Stimulated activated CD4-positive, alpha-beta T cell treated with anti-CD3 and anti-CD28 coated beads, Interleukin-1b, Interleukin-23, amount 100 ng/mL, for 1 hour (primary cell): ENCODE measurements at places on chromosomes 1 and 21.

DNA sequence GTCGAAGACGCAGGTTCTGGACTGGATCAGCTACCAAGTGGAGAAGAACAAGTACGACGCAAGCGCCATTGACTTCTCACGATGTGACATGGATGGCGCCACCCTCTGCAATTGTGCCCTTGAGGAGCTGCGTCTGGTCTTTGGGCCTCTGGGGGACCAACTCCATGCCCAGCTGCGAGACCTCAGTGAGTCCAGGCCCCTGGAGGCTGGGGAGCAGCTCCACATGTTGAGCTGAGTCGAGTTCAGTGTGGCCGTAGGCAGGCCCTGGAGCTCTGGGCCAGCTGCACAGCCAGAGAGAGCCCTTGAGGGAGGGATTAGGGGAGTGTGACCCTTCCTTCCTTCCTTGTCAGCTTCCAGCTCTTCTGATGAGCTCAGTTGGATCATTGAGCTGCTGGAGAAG lies 1.6 kb downstream of the ELF3 start:
- no peak for DNase-seq

DNA sequence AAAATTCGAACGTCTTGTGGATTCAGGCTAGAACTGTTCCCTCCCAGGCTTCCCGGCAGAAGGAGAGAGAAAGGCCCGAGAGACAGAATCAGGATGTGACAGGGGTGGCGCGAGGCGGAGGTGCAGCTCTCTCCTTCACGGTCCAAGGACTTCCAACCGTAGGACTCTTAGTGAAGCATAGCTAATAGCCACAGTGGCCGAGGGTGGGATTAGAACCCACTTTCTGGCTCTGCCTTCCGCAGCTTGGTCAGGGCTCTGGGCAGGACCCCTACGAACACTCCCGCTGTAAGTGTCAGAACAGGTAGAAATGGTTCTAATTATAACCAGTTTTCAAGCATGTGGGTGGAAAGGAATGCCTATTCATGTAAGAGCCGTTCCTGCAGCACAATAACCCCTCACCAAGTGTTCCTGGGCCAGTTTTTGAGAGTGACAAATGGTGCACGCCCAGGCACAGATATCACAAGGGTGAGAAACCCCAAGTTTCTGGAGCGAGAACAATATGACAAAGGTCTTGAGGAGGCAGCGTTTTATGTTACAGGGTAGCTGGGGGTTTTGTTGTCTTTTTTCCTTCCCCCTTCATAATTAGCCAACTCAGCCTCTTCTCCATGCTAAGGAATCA lies 86.4 kb downstream of the SYF2 start:
- DNase-seq, result no peak

DNA sequence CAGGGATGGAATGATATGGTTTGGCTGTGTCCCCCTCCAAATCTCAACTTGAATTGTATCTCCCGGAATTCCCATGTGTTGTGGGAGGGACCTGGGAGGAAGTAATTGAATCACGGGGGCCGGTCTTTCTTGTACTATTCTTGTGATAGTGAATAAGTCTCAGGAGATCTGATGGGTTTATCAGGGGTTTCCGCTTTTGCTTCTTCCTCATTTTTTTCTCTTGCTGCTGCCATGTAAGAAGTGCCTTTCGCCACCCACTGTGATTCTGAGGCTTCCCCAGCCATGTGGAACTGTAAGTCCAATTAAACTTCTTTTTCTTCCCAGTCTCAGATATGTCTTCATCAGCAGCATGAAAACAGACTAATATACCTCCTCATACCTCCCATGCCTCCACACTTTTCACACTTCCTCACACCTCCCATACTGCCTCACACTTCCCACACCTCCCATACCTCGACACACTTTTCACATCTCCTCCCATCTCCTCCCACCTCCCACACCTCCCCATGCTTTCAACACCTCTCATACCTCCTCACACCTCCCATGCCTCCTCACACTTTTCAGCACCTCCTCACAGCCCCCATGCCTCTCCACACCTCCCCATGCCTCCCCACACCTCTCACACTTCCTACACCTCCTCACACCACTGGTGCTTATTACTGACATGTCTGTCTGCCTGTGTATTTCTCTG lies 21.3 kb downstream of the GPR137B start:
- DNase-seq, result no peak

- DNase-seq, result no peak
Measured at GRCh38 chr1:81007024-81007423, 793.7 kb upstream of the ADGRL2 start.
